ENCODE measurements at places on chromosomes 2 and 18.

- no peak for DNase-seq
These were observed 57.6 kb downstream of the PIEZO2 start for GRCh38 chr18:11091746-11092145.

GRCh38 chr2:234405462-234405861, 91.4 kb downstream of the ARL4C start:
- DNase-seq = no peak

- no peak for DNase-seq
These were observed 112.0 kb downstream of the CYP26B1 start for GRCh38 chr2:72035518-72036172.

DNA sequence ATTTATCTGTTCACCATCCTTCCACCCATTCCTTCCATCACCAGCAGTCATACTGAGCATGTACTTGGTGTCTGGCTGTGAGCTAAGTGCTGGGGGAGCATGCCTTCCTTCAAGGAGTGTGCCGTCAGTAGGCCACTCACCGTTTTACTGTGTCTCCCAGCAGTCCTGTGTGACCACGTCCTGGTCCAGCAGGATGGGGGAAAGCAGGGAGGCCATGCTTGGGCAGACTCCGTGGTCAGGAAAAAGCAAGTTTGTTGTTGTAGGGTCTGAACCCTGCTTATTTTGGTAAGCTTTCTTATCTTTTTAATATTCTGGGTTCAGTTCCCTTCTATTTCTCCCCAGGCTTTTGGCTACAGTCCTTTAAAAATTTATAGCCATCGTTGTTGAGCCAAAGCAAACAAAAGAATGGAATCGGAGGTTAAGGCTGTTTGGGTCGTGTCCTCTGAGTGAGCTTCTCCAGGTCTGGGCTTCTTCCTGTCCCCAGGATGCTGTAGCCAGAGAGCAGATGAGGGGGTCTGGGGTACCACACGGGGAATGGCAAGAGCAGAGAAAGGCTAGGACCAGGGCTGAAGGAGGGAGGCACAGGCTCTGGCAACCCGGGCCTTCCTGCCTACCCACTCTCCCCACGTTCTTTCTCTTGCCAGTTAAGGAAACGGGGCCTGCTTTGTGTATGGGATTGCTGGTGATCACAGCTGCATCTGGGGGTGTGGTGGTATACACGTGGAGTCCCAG, 13.5 kb downstream of the SLC30A3 start:
- no peak for DNase-seq

DNA sequence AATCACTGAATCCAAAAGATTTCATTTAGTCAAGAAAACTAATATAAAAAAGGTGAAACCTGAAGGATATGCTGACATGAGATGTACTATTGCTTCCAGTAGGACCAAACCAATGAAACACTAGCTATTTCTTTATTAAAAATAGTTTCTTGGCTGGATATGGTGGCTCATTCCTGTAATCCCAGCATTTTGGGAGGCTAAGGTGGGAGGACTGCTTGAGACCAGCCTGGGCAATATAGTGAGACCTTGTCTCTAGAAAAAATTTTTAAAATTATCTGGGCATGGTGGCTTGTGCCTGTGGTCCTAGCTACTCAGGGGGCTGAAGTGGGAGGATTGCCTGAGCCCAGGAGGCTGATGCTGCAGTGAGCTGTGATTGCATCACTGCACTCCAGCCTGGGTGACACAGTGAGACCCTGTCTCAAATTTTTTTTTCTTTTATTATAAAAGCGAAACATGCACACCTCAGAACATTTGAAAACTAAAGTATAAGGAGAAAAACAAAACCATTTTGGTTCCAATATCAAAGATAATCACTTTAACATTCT, 266.2 kb downstream of the TGIF1 start:
- DNase-seq = no peak

DNA sequence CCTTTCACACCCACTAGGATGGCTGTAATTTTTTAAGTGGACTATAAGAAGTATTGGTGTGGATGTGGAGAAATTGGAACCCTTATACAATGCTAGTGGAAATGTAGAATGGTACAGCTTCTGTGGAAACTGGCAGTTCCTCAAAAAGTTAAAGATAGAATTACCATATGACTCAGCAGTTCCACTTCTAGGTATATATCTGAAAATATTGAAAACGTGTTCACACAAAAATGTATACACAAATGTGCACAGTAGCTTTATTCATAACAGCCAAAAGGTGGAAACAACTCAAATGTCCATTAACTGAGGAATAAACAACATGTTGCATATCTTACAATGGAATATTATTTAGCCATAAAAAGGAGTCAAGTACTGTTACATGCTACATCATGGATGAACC, 17.7 kb downstream of the TANK start:
- no peak for DNase-seq

DNA sequence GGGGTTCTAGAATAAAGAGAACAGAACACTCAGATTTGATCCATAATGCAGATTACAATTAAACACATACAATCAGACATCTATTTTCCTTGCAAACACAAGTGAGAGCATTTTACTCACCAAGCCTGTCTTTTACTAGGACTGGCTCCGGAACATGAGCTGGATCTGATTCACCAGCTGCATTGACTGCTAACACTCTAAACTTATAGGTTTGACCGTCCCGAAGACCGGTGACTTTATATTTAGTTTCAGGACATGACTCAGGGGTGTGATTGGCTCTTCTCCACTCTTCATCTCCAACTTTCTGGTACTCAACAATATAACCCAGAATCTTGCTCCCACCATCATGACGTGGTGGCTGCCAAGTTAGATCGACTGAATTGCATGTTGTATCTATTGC, 112.4 kb downstream of the PLEKHA3 start:
- DNase-seq = no peak

DNA sequence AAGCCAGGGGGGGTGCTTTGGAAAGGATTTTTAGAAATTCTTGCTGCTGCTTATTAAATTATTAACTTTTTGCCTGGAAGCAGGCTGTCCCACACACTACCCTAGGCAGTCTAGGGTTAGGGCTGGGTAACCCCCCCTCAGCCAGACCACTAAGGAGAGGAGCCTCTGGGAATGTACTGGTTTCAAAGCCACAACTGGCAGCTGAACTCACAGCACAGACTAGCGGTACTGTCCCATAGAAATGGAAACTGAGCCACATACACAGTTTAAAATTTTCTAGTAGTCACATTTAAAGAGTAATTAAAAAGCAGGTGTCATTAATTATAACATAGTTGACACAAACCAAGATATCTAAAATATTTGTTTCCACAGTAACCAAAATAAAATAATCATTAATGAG, 50.1 kb downstream of the SPRED2 start:
- DNase-seq = no peak
